ENCODE measurements at places on chromosomes 7 and 10. TPM values are rescaled to one million over a fixed set of nuclear protein-coding genes. Genes with fewer than 3 reads are reported as not detected.
A peak's percentile ranks its signal among the peaks of the same experiment; 100 is the strongest.

NUTM2D gene
- total RNA-seq = 3.3 TPM

FGFBP3 gene
- total RNA-seq = 0.52 TPM

PITX3 gene
- 0.05 TPM for total RNA-seq

SLC25A40 gene
- 10.4 TPM for total RNA-seq

BAMBI gene
- total RNA-seq = 1.3 TPM

PLAC9 gene
- total RNA-seq = 9.8 TPM

IFIT5 gene
- total RNA-seq = 17.6 TPM

DNAJB12 gene
- 16.8 TPM for total RNA-seq

ZNF467 gene
- 3.8 TPM for total RNA-seq

DNA sequence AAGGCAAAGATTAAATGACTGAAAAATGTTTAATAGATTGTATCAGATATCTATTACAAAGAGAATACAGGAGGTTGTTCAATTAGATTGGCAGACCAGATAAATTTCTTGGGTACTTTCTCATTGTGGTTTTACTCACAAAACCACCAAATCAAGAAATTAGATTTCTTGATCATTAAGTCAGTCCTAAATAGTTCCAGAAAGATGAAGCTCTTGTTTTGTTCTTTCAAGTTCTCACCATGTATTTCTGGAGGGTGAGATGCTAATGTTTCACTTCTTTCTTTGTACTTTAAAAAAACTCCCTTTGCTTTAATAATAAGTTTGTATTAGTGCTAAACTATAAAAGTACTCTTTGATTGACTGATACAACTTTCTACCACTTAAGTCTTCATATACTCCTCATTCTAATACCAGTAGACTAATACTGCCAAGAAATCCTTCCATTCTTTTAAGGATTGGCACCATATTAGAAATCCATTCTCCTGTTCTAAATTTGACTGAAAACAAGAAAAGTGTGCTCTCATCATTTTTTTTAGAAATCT lies 69.4 kb downstream of the RNF133 start:
- H3K27ac ChIP-seq = no peak overlapping the region
- no peaks in the 10 kb centered on the region for H3K27me3 ChIP-seq
- no peak for DNase-seq
- H3K36me3 ChIP-seq = no peaks in the 10 kb centered on the region
- H3K4me1 ChIP-seq = no peaks in the 10 kb centered on the region

DNA sequence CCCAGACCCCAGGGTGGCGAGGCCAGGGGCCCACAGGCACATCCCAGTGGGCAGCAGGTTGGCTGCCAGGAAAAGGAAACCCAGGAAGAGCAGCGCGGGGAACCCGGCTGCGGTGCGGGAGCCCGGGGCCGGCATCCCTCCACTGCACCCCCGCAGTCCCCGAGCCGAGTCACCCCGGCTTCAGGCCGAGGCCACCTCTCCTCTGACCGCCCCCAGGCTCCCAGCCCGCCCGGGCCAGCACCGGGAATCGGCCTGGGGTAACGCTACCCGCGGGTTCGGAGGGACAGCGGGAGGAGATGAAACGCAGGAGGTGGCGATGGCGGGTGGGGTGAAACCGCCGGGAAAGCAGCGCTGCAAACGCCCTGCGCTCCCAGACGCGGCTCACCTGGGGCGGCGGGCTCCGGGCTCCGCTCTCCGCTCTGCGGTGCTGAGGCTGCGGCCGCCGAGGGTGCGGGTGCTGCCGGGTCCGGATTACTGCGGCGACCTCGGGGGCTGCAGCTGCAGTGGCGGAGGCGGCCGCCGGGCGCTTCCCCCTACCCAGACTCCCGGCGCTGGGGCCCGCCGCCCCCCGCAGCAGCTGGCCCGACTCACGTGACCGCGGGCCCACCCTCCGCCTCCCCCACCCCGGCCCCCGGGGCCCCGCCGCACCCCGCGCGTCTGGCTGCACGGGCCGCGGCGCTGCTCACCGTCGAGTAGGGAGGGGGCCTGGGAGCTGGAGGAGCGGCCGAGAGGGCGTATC lies at the start of gene SCRN1:
TSS of gene SCRN1 (minus strand) at position 545 of the 739 bp plus-strand sequence. CDS start 20,734 bp downstream, outside the sequence.
- no peaks in the 10 kb centered on the region for H3K36me3 ChIP-seq
- peak within 1 kb of the TSS; percentile 79 for H3K27ac ChIP-seq
- H3K4me3 ChIP-seq = peak within 1 kb of the TSS; percentile 97
- peak; percentile 84 for DNase-seq
- H3K27me3 ChIP-seq = peaks cover 3% of the 10 kb centered on the region
- H3K4me1 ChIP-seq = peaks cover 9% of the 10 kb centered on the region

GRCh38 chr7:12409097-12409711 lies 5.5 kb upstream of the VWDE start:
- H3K27ac ChIP-seq = no peak overlapping the region
- no peak overlapping the region for H3K4me3 ChIP-seq
- DNase-seq = no peak
- H3K36me3 ChIP-seq = no peaks in the 10 kb centered on the region

- H3K27ac ChIP-seq = peak overlapping the region; percentile 100
- peak overlapping the region; percentile 100 for H3K4me3 ChIP-seq
- peaks cover 51% of the 10 kb centered on the region for H3K36me3 ChIP-seq
- no peak for DNase-seq
- no peaks in the 10 kb centered on the region for H3K27me3 ChIP-seq
These were observed 1.1 kb downstream of the HNRNPA2B1 start for GRCh38 chr7:26199301-26200037.

GRCh38 chr10:11387044-11387443 lies 224.4 kb downstream of the USP6NL start:
- no peaks in the 10 kb centered on the region for H3K4me1 ChIP-seq
- no peaks in the 10 kb centered on the region for H3K36me3 ChIP-seq
- DNase-seq = no peak

DNA sequence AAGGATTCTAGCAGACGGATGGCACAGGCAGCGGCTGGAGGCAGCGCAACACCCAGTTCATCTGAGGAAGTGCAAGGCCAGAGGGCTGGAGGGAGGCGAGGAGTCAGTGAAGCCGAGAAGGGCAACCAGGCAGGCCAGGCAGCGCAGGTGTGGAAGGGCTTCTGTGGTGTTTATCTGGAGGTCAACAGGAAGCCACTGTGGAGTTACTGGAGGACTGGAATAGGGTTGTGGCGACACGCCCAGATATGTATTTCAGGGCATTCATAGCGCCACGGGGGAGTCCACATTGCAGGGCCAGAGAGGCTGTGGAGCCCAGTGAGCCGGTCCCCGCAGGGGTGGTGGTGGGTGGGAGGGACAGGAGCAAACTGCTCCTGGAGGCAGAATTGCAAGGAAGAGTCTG lies 150.6 kb downstream of the CDH23 start:
- H3K36me3 ChIP-seq = no peaks in the 10 kb centered on the region
- H3K27me3 ChIP-seq = no peaks in the 10 kb centered on the region
- H3K27ac ChIP-seq = no peak overlapping the region
- no peak for DNase-seq
- H3K4me3 ChIP-seq = no peak overlapping the region
- no peaks in the 10 kb centered on the region for H3K4me1 ChIP-seq

- H3K27me3 ChIP-seq = peaks cover 61% of the 10 kb centered on the region
- DNase-seq = no peak
- H3K4me1 ChIP-seq = peaks cover 4% of the 10 kb centered on the region
- no peak within 1 kb of the TSS for H3K27ac ChIP-seq
These were observed at the start of gene NACAD for GRCh38 chr7:45088821-45089340. Gene NACAD (minus strand): TSS chr7:45088969. CDS start chr7:45088894, 75 bp downstream.

DNA sequence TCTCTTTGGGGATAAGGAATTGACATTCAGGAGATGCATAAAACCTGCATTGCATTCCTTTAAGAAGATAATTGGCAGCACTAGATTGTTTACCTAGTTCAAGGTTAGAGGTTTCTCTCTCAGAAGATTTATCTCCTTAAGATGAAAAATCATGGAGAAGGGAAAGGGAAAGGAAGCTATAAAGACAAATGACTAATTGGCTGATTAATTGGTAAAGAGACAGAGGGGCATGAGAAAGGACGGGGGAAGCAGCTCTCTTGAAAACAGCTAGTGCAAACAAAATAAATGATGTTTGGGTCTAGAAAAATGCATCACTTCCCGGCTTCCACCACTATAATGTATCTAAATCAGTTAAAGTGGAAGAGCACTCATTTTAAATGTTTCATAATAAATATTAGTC lies 941.2 kb downstream of the XPNPEP1 start:
- no peak overlapping the region for H3K4me3 ChIP-seq
- H3K36me3 ChIP-seq = no peaks in the 10 kb centered on the region
- no peak overlapping the region for H3K27ac ChIP-seq
- no peaks in the 10 kb centered on the region for H3K27me3 ChIP-seq
- DNase-seq = no peak

GRCh38 chr7:85177316-85177715 lies 9.5 kb downstream of the SEMA3D start:
- H3K27me3 ChIP-seq = no peaks in the 10 kb centered on the region
- DNase-seq = no peak
- no peak overlapping the region for H3K27ac ChIP-seq
- no peak overlapping the region for H3K4me3 ChIP-seq
- H3K4me1 ChIP-seq = no peaks in the 10 kb centered on the region
- no peaks in the 10 kb centered on the region for H3K36me3 ChIP-seq

GRCh38 chr7:157465891-157466866 lies 129.4 kb downstream of the DNAJB6 start:
- H3K36me3 ChIP-seq = no peaks in the 10 kb centered on the region
- H3K27me3 ChIP-seq = no peaks in the 10 kb centered on the region
- DNase-seq = no peak
- H3K4me3 ChIP-seq = no peak overlapping the region
- no peak overlapping the region for H3K27ac ChIP-seq

DNA sequence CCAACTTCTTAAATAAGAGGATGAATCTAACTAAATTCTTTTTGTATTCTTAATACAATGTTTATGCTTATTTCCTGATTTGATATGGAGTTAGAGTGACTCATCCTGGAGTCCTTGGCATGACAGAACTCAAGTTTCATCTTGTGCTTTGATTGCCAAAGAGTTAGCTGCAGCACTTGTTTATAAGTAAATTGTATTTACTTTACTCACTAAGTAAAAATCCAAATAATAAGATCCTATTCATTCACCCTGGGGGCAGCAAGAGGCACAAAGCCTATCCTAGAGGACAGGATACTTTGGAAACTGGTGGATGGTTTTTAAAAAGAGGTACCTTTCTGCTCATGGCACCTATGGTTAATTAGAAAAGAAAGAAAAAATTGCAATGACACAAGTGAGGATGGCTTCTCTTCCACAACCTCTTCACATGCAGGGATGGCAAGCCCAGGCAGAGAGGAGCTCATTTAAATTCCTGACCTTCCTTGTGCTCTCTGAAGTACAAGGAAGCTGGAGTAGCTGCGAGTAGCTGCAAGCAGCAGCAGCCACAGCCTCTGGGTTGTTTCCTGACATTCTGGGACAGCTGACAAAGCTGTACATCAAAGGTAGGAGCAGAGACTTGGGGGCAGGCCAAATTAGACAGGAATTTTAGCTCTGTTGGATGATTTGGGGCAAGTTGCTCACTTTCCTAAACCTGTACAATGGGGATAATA lies 28.5 kb upstream of the CROT start:
- no peak for DNase-seq
- H3K27ac ChIP-seq = no peak overlapping the region
- no peaks in the 10 kb centered on the region for H3K27me3 ChIP-seq
- H3K36me3 ChIP-seq = no peaks in the 10 kb centered on the region
- H3K4me1 ChIP-seq = peaks cover 3% of the 10 kb centered on the region

- H3K27ac ChIP-seq = no peak overlapping the region
- H3K4me1 ChIP-seq = no peaks in the 10 kb centered on the region
- no peak overlapping the region for H3K4me3 ChIP-seq
- no peaks in the 10 kb centered on the region for H3K36me3 ChIP-seq
- H3K27me3 ChIP-seq = no peaks in the 10 kb centered on the region
These were observed 451.4 kb upstream of the VSTM2A start for GRCh38 chr7:54090652-54091213.

GRCh38 chr7:155392726-155393570 lies 65.0 kb upstream of the EN2 start:
- H3K27ac ChIP-seq = no peak overlapping the region
- H3K4me1 ChIP-seq = no peaks in the 10 kb centered on the region
- no peak for DNase-seq
- no peaks in the 10 kb centered on the region for H3K36me3 ChIP-seq
- H3K27me3 ChIP-seq = peaks cover 53% of the 10 kb centered on the region

GRCh38 chr10:62583876-62584615 lies 209.9 kb downstream of the ZNF365 start:
- no peaks in the 10 kb centered on the region for H3K27me3 ChIP-seq
- H3K4me3 ChIP-seq = no peak overlapping the region
- no peak for DNase-seq

- DNase-seq = no peak
- H3K27me3 ChIP-seq = no peaks in the 10 kb centered on the region
These were observed 207.6 kb downstream of the SKIDA1 start for GRCh38 chr10:21317902-21318301.

- no peak overlapping the region for H3K27ac ChIP-seq
- no peak overlapping the region for H3K4me3 ChIP-seq
- no peaks in the 10 kb centered on the region for H3K27me3 ChIP-seq
- DNase-seq = no peak
- no peaks in the 10 kb centered on the region for H3K4me1 ChIP-seq
- no peaks in the 10 kb centered on the region for H3K36me3 ChIP-seq
These were observed 115.2 kb upstream of the CDK1 start for GRCh38 chr10:60662917-60663614.

DNA sequence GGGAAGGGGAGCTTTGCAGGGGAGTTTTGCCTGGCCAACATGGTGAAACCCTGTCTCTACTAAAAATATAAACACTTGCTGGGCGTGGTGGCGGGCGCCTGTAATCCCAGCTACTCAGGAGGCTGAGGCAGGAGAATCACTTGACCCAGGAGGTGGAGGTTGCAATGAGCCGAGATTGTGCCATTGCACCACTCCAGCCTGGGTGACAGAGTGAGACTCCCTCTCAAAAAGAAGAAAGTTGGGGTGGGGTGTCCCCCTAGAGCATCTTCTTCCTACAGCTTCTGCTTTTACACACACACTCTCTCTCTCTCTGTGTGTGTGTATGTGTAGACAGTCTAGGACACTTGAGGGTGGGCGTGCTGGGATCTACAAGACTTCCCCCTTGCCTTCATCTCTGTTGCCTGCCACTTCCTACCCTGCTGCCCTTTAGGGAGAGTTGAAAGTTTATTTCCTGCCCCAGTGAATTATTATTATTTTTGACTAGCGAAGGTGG lies 21.7 kb downstream of the PLAU start:
- H3K4me1 ChIP-seq = peaks cover 14% of the 10 kb centered on the region
- no peak overlapping the region for H3K4me3 ChIP-seq
- H3K27me3 ChIP-seq = peaks cover 2% of the 10 kb centered on the region
- no peak for DNase-seq

DNA sequence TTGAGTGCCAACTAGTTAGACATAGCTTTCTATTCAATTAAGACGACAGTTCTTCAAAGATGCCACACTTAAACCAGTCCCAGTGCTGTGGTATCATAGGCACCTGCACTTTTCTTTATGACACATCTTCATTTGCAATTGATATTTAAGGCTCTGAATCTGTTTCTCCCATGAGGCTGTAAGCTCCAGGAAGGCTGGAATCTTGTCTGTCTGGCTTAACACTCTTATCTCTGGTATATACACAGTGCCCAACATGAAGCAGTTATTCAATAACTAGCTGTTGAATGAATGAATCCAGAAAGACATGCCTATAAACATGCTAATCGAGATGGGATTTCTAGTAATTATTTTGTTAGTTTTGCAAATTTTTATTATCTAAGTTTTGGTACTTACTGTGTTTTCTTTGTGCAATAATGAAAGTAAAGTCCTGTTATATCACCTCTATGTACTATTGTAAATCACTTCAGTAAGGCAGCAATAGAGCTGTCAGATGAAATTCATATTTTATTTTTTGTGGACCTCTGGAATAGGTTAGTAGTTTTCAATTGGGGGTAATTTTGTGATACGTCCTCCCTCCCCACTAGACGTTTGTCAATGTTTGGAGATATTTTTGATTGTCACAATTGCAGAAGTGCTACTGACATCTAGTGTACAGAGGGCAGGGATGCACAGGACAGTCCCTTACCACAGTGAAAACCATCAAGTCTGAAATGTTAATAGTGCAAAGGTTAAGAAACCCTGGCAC lies 51.3 kb upstream of the STEAP4 start:
- no peak for DNase-seq
- no peaks in the 10 kb centered on the region for H3K36me3 ChIP-seq
- H3K4me1 ChIP-seq = no peaks in the 10 kb centered on the region
- no peak overlapping the region for H3K27ac ChIP-seq
